ENCODE measurements at places on chromosomes 2 and 18. TPM values are rescaled to one million over a fixed set of nuclear protein-coding genes. Genes with fewer than 3 reads are reported as not detected.

DNA sequence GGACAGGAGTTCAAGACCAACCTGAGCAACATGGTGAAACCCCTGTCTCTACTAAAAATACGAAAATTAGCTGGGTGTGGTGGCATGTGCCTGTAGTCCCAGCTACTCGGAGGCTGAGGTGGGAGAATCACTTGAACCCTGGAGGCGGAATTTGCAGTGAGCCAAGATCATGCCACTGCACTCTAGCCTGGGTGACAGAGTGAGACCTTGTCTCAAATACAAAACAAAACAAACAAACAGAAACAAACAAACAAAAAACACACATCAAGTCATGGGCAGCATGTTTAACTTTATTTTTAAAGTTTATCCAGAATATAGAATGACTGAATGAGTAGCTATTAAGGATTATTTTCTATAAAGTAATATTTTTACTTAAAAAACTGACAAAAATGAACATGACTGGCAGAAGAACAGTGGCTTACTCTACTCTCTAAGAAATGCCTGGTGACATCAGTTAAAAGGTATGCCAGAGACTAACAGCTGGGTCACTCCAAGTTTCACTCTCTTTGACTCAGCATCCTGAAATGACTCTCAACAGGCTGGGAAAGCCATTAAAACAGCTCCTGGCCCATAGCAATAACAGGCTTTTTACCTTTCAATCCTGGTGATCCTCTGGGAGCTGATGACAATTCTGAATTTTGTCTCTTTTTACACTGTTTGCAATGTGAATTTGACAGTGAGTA is 281.6 kb upstream of the STON1 start:
- DNase-seq = peak; percentile 47

DNA sequence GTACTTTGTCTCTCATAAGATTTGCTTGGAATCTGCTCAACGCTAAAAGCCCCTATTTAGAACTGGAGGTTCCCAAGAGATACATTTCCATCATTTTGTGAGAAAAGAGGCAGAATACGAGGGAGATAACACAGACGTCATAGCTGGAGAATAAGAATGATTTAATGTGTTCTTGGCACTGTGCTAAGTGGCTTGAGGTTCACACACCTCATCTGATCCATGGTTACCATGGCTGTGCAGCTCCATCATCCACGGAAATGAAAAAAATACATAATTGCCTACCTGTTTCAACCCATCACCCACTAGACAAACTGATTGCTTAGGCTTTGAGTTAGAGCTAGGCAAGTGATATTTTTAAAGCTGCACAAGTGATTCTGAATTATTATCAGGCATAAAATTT is 227.6 kb downstream of the SLC8A1 start:
- no peak for DNase-seq

- no peak for DNase-seq
These were observed 17.3 kb downstream of the IGFBP5 start for GRCh38 chr2:216678098-216678465.

DNA sequence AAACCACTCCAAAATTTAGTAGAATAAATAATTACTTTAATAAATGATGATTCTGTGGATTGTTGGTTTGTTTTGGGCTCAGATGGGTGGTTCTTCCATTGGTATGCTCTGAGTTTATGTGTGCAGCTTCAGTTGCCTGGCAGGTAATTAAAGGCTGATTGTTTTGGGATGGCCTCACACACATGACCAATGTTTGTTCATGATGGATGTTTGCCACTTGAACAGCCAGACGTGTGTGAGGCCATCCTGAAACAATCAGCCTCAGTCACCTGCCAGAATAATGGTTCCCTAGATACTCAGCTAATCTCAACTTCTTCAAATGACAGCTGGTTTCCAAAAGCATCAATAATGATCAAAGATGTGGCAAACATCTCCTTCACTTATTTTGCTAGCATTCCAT is 352.5 kb upstream of the GULP1 start:
- DNase-seq = no peak

GRCh38 chr2:21006423-21007128 is 37.3 kb downstream of the APOB start:
- no peak for DNase-seq

GRCh38 chr2:195333869-195334268 is 323.2 kb upstream of the SLC39A10 start:
- DNase-seq = no peak

GRCh38 chr18:69763002-69763401 is 184.7 kb downstream of the CD226 start:
- no peak for DNase-seq

DNA sequence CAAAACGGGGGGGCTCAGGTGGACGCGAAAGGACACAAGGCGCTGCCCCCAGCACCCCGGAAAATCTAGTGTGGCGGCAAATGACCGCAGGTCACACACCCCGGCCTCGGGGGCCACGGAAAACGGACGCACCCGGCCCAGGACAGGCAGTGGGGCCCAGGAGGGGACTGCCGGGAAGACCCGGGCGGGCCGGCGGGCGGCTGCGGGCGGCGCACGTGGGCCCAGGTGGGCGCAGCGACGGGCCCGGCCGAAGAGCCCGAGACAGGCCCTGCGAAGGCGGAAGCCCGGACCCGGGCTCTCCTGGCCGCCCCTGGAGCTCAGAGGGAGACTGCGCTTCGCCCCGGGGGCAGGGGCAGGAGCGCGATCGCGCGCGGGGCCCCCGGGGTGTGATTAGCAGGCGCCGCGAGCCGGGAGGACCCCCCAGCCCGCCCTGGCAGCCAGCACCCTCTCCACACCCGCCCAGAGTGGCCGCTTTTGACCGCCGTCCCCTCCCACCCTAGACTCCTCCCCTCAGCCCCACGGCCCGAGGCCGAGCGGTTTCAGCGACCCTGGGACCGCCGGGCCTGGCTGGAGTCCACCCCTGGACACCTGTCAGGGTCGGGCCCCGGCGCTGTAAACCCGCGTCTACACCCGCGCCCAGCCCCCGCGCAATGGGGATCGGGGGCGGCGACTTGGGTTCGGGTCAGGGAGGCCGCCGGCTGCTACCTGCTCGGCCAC is 773 bp downstream of the MBP start:
- DNase-seq = no peak

DNA sequence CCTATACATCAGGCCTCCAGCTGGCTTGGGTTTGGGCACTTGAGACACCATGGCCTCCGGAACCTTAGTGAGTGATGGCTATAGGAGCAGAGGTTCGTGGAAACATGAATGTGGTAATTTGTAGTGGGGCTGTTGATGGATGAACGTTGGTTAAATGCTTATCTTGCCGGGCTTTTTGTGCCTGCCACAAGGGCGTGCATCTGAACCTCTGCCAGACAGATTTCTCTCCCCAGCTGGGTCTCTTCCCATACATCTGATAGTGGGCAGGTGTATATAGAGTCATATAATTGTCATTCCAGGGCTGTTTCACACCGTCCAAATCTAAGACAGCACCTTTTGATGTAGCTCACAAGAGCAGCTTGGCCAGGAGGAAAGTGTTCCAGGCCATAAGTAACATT is 14.7 kb downstream of the LAMA3 start:
- no peak for DNase-seq

- peak; percentile 26 for DNase-seq
These were observed 340.0 kb upstream of the MEX3C start for GRCh38 chr18:51537487-51537886.

DNA sequence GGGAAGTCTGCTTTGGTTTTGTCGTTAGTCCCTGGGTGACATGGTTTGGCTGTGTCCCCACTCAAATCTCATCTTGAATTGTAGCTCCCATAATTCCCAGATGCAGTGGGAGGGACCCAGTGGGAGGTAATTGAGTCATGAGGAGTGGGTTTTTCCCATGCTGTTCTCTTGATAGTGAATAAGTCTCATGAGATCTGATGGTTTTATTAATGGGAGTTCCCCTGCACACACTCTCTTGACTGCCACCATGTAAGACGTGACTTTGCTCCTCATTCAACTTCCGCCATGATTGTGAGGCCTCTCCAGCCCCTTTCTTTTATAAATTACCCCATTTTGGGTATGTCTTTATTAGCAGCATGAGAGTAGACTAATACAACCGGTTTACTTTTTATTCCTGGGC is 405.8 kb upstream of the ID2 start:
- DNase-seq = no peak

- no peak for DNase-seq
These were observed 45.6 kb downstream of the RAPH1 start for GRCh38 chr2:203489531-203489930.

- no peak for DNase-seq
These were observed 205.5 kb downstream of the FBXO15 start for GRCh38 chr18:73942081-73942625.

Gene SF3B1
- 337 TPM for total RNA-seq

Gene UGT1A5
- total RNA-seq = not detected

Gene STAT4
- 1.1 TPM for total RNA-seq

Gene CYP27C1
- total RNA-seq = not detected

Gene HDHD2
- total RNA-seq = 11.3 TPM

Gene ALPP
- not detected for total RNA-seq

Gene SP140L
- total RNA-seq = 3.8 TPM

Gene LTBP1
- total RNA-seq = 93.9 TPM

Gene POU3F3
- total RNA-seq = not detected
